ENCODE measurements at places on chromosomes 12 and 14.
A peak's percentile ranks its signal among the peaks of the same experiment; 100 is the strongest.

DNA sequence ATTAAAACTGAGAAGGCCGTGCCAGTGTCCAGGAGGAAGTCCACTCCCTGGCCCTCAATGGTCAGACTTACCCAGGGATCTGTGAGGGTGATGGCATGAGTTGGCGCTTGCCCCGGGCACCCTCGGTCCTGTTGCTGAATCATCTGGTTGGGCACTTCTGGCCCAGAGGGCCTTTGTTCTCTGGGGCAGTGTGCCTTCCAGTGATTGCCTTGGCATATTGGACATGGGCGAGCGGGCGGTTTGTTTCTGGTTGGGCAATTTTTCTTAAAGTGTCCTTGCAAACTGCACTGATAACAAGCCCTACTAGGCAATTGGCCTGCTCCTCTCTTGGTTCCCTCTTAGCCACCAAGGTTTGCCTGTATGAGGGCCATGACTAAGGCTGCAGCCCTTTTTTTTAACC lies 69.5 kb upstream of the ZDHHC17 start:
- peak; percentile 68 for DNase-seq

GRCh38 chr12:92649511-92650227 lies 53.1 kb upstream of the PLEKHG7 start:
- peak; percentile 85 for DNase-seq

GRCh38 chr12:3140284-3140683 lies 63.1 kb downstream of the TSPAN9 start:
- no peak for DNase-seq

DNA sequence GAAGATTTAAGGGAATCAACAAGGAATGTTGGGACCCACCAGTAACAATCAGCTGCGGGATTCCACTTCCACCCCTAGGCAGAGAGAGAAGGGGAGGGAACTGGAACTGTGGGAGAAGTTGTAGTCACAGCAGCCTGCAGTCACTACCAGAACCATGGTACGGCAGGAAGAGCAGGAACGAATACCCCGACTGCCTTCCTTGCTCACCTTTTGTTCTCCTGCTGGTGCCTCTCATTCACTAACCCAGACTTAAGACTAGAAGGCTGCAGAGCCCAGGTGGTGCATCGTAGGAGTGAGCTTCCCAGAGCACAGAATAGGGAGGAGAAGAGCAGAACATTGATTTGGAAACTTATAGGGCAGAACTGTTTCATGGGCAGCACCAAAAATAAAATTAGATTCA lies 154.2 kb downstream of the DYRK2 start:
- DNase-seq: no peak

- DNase-seq: no peak
Observed at GRCh38 chr12:27334042-27334720, 1.5 kb downstream of the BMAL2 start.

GRCh38 chr12:94267921-94268471 lies 119.6 kb downstream of the PLXNC1 start:
- no peak for DNase-seq

DNA sequence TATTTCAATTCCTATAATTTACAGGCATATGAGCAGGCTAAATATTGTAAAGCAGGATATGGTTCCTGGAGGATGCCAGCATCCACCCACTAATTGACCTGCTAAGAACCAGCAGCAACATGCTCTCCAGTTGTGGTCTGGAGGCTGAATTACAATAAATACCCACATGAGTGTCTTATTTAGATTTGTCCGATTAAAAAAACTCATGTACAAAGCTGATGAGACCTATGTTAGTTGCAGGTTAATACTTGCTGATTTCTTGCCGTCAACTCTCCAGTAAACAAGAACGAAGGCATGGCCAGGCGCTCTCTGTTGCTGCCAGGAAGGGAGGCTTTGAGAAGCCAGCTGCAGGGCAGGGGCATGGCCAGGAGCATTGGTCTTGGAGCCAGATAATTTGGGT lies 169.3 kb upstream of the PRICKLE1 start:
- peak; percentile 33 for DNase-seq

DNA sequence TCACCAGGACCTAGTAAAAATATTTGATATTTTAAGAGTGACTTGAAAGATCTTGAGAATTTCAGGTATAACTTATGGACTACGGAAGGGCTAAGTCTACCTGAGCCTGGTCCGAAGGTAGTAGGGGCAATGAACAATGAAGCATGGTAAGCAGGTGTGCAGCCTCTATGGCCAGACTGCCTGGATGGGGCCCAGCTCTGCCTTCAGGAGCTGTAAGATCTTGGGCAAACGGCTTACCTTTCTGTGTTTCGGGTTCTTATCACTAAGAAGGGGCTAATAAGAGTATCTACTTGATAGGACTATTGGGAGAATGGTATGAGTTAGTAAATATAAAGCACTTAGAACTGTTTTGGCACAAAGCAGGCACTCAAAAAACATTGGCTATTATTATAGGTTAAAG lies 19.1 kb upstream of the WASHC3 start:
- no peak for DNase-seq

GRCh38 chr12:95882080-95882479 lies 23.3 kb downstream of the SNRPF start:
- DNase-seq: peak; percentile 19

DNA sequence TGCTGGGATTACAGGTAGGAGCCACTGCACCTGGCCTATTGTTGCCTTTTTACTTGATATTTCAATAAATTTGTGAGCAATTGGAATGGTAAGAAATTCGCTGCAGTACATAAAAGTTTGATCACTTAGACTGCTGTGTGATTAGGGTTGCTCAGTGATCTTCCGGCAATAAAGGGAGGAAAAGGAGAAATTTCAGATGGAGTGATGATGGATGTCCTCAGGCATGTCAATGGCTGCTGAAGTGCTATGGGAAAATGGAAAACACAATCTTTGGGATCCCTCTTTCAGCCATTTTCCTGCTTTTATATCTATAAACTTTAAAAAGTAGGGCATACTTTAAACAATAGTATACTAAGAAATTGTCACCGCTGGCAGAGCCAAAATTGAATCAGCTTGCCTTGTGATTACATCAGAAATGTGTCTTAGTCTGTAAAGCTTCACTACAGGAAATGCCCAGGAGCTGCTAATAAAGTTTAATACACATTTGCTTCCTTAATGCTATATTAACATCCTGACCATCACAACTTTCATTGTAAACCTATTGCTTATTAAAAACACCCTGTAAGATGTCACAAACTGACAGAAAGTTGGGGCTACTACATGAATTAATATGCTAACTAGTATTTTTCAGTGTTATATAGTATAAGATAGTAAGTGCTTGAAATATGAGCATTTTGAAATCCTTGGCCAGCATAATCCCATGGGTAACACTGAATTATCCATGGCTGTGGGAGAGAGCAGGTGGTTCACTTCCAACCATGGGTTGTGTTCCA lies 13.7 kb upstream of the FBXL14 start:
- no peak for DNase-seq

GRCh38 chr12:19704966-19705365 lies 265.7 kb downstream of the AEBP2 start:
- no peak for DNase-seq

- no peak for DNase-seq
Observed at GRCh38 chr12:70002097-70002911, 177.3 kb downstream of the MYRFL start.

- no peak for DNase-seq
Observed at GRCh38 chr14:100589071-100589759, 2.0 kb upstream of the BEGAIN start.

- no peak for DNase-seq
Observed at GRCh38 chr14:29898470-29898869, 29.2 kb downstream of the PRKD1 start.

- DNase-seq: no peak
Observed at GRCh38 chr14:56580221-56580711, 668 bp downstream of the TMEM260 start.

- DNase-seq: no peak
Observed at GRCh38 chr14:60642270-60643140, 6.8 kb downstream of the SIX1 start.

DNA sequence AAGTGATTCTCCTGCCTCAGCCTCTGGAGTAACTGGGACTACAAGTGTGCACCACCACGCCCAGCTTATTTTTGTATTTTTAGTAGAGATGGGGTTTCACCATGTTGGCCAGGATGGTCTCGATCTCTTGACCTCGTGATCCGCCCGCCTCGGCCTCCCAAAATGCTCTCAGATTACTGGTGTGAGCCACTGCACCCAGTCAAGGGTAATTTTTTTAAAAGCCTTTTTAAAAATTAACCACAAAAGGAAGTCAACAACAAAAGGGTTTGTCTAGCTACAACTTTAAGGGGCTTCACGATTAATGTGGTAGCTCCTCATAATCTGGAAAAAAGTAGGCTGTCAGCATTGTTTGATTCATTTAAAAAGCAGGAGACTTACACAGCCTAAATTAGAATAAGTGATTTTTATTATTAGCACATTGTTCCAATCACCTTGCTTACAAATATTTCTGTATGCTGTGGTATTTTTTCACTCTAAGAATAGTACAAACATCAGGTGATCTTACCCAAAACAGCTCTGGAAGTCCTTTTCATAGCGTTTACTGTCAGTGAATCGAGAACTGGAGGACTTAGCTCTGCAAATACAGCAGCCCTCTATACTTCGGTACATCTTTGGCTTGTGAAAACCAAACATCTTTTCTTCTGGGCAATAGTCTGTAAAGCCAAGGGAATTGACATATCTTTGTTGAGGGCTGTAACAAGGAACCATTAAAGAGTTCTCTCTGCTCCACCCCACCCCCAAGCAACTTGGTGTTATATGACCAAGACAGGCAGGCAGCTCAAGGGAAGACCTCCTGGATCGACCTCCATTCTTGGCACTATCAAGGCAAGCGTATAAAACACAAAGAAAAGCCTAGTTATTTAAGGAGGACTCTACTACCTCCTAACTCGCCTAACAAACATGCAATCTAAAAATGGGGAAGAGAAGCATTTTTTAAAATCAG lies 28.1 kb downstream of the SINHCAF start:
- DNase-seq: no peak

GRCh38 chr12:30457621-30458289 lies 237.9 kb downstream of the IPO8 start:
- peak; percentile 74 for DNase-seq

DNA sequence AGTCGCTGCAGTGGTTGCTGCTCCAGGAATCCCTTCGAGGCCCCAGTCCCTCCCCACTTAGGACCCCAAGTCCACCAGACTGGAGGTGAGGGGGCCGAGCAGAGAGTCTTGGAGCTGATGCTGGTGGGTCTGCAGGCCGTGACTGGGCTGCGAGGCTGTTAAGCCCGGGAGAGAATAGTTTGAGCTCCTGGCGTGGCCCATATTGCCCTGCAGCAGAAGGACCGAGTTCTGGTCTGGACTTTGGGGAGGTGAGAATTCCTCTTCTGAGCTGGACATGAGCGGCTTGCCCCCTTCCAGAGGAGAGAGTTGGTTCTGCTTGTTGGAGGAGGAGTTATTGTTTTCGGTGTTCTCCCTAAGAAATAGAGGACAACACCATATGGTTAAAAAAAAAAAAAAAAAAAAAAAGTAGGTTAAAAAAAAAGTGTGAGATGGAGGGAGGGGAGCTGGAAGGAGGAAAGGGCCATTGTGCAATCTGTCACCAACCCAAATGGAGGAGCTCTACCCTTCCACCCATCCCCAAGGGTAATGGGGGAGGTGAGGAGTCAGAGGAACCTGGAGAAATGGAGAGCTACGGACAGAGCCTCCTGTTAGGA lies 3.0 kb downstream of the SIX1 start:
- no peak for DNase-seq

DNA sequence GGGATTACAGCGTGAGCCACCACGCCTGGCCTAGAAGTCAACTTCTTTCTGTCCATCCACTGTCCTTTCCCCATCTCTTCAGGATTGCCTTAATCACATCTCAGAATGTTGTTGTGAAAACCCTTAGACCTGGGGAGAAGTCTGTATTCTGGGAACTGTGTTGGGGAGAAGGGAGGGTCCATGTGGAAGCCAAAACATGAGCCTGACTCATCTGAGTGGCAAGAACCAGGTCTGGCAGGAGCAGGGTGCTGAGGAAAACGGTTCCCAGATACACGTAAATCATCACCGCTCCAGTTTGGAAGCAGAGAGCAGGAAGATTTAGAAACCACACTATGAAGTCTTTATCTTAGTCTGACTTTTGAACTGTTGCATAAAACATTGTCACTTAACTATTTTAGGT lies 245.6 kb upstream of the RGS6 start:
- peak; percentile 36 for DNase-seq

Measured in M059J (cell line).